Naive B cell (primary cell): ENCODE measurements at places on chromosomes 16 and 17.

DNA sequence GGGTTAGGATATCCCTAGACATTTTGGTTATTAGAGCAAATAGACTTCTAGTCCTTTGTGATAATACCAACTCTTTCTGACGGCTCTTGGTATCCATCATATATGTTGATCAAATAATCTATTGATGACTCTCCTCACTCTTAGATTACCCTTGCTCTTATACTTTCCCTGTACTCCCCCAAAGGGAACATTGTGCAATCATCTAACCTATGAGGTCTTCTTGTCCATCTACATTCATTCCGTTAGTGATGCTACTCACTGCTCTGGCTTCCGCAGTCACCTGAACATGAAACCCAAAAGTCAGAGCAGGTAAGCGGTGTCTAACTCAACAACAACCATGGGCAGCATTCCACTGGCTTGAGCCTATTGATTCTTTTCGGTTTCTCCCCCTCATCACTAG, 223.7 kb upstream of the SALL1 start:
- no peak overlapping the region for H3K27ac ChIP-seq
- no peak overlapping the region for H3K4me3 ChIP-seq
- H3K27me3 ChIP-seq, result no peaks in the 10 kb centered on the region
- no peaks in the 10 kb centered on the region for H3K36me3 ChIP-seq

GRCh38 chr16:23369416-23369815, 67.3 kb downstream of the SCNN1B start:
- H3K36me3 ChIP-seq, result no peaks in the 10 kb centered on the region
- H3K4me1 ChIP-seq, result no peaks in the 10 kb centered on the region
- H3K27me3 ChIP-seq, result peaks cover 18% of the 10 kb centered on the region
- no peak overlapping the region for H3K27ac ChIP-seq

DNA sequence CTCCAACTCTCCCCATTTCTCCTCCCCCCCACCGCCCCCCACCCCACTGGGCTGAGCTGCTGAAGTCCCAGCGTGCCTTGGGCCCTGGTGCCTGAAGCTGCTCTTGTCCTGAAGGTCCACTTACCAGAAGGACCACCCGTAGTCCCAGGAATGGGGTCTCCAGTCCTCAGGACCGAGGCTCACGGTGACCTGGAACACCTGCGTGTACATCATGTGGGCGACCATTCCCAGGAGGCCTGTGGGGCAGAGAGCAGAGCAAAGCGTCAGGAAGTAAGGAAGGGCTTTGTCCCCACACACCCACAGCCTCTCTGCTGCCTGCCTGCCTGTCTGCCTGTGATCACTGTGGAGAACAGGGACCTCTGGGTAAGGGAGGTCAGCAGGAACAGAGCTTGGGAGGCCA, 218.7 kb downstream of the GSG1L start:
- DNase-seq, result no peak
- H3K27ac ChIP-seq, result no peak overlapping the region

GRCh38 chr17:72308744-72309385, 188.0 kb downstream of the SOX9 start:
- H3K36me3 ChIP-seq, result no peaks in the 10 kb centered on the region
- H3K4me1 ChIP-seq, result no peaks in the 10 kb centered on the region
- DNase-seq, result no peak
- H3K27me3 ChIP-seq, result peaks cover 7% of the 10 kb centered on the region
- H3K4me3 ChIP-seq, result no peak overlapping the region

- no peak for DNase-seq
- H3K4me3 ChIP-seq, result no peak overlapping the region
- H3K27me3 ChIP-seq, result peaks cover 5% of the 10 kb centered on the region
Observed at GRCh38 chr17:19728084-19728495, 11.7 kb upstream of the SLC47A2 start.

DNA sequence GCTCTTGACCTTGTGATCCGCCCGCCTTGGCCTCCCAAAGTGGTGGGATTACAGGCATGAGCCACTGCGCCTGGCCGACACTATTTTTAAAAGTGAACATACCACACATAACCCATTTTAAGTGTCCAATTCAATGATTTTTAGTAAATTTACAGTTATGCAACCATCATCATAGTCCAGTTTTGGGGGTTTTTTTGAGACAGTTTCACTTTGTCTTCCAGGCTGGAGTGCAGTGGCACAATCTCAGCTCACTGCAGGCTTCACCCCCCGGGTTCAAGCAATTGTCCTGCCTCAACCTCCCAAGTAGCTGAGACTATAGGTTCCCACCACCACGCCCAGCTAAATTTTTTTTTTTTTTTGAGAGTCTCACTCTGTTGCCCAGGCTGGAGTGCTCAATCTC, 3.1 kb upstream of the EPOP start:
- peaks cover 22% of the 10 kb centered on the region for H3K4me1 ChIP-seq
- no peak for DNase-seq
- no peak overlapping the region for H3K4me3 ChIP-seq
- peaks cover 26% of the 10 kb centered on the region for H3K27me3 ChIP-seq
- no peak overlapping the region for H3K27ac ChIP-seq

GRCh38 chr16:65889533-65889966, 476.9 kb upstream of the CDH5 start:
- peak overlapping the region; percentile 30 for H3K27ac ChIP-seq
- no peak for DNase-seq
- no peaks in the 10 kb centered on the region for H3K27me3 ChIP-seq
- no peaks in the 10 kb centered on the region for H3K4me1 ChIP-seq
- no peak overlapping the region for H3K4me3 ChIP-seq
- no peaks in the 10 kb centered on the region for H3K36me3 ChIP-seq

- H3K36me3 ChIP-seq, result no peaks in the 10 kb centered on the region
- H3K27me3 ChIP-seq, result peaks cover 53% of the 10 kb centered on the region
- no peak overlapping the region for H3K4me3 ChIP-seq
- H3K4me1 ChIP-seq, result no peaks in the 10 kb centered on the region
Observed at GRCh38 chr17:45790296-45790922, 6.3 kb downstream of the CRHR1 start.

GRCh38 chr17:7203391-7203790, 16.2 kb downstream of the DLG4 start:
- peak overlapping the region; percentile 17 for H3K4me3 ChIP-seq
- H3K27me3 ChIP-seq, result no peaks in the 10 kb centered on the region
- no peak for DNase-seq
- peak overlapping the region; percentile 97 for H3K27ac ChIP-seq

- no peaks in the 10 kb centered on the region for H3K4me1 ChIP-seq
- DNase-seq, result no peak
Observed at GRCh38 chr17:8412089-8412488, 14.5 kb upstream of the RNF222 start.

DNA sequence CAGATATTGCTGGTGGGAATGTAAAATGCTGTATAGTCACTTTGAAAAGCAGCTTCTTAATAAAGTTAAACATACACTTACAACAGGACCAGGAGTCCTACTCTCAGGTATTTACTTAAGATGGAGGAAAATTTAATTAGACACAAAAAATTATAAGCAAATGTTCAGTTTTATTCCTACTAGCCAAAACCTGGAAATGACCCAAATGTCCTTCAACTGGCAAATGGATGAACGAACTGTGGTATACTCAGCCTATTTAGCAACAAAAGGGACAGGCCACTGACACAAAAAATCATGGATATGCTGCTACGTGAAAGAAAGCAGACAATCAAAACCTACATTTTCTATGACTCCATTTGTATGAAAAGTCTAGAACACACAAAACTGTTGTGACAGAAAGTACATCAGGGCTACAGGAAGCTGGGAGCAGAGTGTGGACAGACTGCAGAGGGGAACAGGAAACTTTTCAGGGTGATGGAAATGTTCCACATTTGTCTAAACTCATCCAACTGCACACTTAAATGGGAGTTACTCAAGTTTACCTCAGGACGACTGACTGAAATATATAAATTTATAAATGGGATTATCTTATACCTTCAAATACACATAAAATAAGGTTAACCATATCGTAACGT, 49.3 kb upstream of the MNT start:
- no peak for DNase-seq
- H3K27me3 ChIP-seq, result no peaks in the 10 kb centered on the region
- no peaks in the 10 kb centered on the region for H3K4me1 ChIP-seq

- H3K27me3 ChIP-seq, result no peaks in the 10 kb centered on the region
- peak overlapping the region; percentile 9 for H3K27ac ChIP-seq
- H3K4me3 ChIP-seq, result no peak overlapping the region
- peaks cover 4% of the 10 kb centered on the region for H3K4me1 ChIP-seq
- DNase-seq, result no peak
- peaks cover 30% of the 10 kb centered on the region for H3K36me3 ChIP-seq
Observed at GRCh38 chr16:81896902-81897301, 114.4 kb downstream of the SDR42E1 start.

- H3K27me3 ChIP-seq, result no peaks in the 10 kb centered on the region
- no peak for DNase-seq
- H3K36me3 ChIP-seq, result peaks cover 9% of the 10 kb centered on the region
- H3K27ac ChIP-seq, result no peak overlapping the region
Observed at GRCh38 chr17:2681650-2682049, 29.9 kb downstream of the CLUH start.

DNA sequence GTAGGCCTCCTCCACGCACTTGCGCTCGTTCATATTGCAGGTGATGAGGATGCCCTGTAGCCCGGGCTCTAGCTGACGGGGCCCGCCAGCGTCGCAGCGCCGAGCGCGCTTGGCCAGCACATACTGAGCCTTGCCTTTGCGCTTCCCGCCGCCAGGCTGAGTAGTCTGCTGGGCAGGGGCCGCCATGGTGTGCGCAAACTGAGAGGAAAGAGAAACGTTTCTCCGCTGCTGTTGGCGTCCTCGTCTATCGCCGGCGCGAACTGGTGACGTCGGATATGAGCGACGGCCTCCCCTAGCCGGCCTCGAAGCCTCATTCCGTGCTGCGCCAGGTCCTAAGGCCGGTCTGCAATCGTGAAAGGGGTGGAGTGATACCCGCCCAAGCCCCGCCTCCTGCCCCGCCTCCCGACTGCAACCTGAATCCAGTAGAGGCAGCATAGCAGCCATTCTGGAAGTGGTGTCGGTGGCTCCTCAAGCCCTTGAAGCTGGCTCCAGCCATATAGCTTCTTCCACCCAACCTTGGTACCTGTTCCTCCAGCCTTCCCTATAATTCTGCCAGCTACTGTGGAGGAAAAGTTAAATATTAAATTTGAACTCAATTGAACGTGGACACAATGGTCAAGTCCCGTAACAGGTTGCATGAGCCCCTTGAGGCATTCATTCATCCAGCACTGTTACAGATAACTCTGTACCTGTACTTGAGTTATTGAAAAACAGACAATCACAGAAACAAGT, at the start of gene THUMPD1:
Gene THUMPD1 (minus strand): TSS at position 265 of the 732 bp plus-strand sequence. CDS start 79 bp downstream, at position 186.
- H3K36me3 ChIP-seq, result peaks cover 6% of the 10 kb centered on the region
- DNase-seq, result peak; percentile 92
- H3K27ac ChIP-seq, result peak within 1 kb of the TSS; percentile 98
- no peaks in the 10 kb centered on the region for H3K27me3 ChIP-seq
- H3K4me1 ChIP-seq, result peaks cover 12% of the 10 kb centered on the region

DNA sequence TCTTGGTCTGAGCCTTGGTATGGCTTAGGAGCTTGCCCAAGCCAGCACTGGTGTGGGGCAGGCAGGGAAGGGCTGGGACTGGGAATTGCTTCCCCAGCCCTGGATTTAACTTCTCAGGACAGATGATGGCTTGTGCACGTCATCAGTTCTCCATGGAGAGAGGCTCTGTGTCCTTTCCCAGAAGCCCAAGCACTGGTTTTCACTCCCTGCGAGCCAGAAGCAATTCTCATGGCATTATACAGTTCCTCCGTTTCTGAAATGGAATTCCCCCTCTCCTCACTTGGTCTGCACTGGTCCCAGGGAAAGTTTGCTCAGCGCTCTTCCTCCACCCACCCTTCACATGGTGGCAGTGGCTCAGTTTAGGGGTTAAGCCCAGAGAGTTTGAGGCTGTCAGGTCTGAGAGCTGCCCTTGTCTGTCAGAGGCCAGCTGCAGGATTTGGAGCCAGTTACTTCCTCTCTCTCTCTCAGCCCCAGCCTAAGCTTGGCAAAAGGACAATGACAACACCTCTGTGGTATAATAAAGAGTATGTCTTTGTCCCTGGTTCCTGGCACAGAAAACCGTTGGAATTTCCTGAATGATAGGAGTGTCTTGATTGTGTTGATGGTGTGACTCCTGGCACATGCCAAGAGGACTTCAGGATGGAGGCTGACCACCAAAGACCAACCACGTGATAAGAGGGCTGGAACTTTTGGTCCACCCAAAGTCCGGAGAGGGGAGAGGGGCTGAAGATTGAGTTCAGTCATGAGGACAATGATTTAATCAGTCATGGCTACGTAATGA, 219.6 kb upstream of the TNRC6C start:
- H3K27me3 ChIP-seq, result peaks cover 42% of the 10 kb centered on the region
- no peak overlapping the region for H3K27ac ChIP-seq
- H3K4me1 ChIP-seq, result no peaks in the 10 kb centered on the region
- no peak for DNase-seq
- no peak overlapping the region for H3K4me3 ChIP-seq
- peaks cover 4% of the 10 kb centered on the region for H3K36me3 ChIP-seq

DNA sequence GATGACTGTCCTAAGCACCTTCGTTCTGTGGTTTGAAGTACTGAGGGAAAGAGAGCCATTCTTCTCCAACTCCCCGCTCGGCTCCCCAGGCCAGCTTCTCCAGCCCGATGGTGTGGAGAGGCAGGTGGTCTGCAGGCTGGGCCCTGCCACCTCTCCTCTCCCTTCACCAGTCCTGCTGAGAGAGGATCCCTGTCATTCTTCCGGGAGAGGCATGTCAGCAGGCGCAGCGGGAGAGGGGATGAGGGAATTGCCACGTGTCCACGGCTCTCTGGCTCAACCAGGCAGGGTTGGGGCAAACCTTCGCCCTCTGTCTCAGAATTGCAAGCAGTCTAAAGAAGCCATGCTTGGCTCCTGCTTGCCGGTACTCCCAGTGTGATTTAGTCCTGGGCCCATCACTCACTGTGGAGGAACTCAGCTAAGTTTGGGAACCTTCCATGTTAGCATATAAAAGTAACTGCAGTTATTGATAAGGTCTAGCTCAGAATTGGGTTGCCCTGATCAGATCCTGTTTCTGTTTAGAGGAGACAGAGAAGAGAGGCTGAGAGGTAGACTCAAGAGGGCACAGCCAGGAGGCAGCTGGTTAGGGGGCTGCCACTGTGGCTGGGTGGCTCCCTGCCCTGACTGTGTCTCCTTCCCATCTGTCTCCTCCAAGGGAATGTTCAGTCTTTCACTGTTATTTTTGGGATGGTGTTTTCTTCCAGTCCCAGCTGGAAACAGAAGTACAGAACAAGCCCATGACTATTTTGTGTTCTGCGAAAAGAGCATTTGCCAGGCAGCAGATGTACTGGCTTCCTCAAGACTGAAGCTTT, 17.4 kb downstream of the HS3ST3B1 start:
- H3K4me1 ChIP-seq, result peaks cover 13% of the 10 kb centered on the region
- no peak for DNase-seq
- no peak overlapping the region for H3K4me3 ChIP-seq
- H3K36me3 ChIP-seq, result peaks cover 15% of the 10 kb centered on the region
- no peak overlapping the region for H3K27ac ChIP-seq

DNA sequence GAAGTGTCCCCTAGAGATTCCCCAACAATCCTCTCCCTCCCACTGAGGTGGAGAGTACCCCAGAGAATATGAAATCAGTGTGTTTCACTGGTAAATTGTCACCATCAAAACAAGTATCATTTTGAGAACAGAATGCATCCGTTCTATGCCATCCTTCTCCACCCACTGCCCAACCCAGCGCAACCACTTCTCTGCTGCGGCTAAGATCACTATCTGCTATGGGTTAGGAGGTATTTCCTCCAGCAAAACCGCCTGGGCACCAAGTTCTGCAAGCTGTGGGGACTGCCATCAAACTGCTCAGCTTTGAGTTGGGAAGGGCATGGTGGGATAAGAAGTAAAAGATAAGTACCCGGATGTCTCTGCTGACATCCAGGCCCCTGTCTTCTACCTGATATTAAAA, 24.4 kb downstream of the CNTNAP1 start:
- H3K4me1 ChIP-seq, result peaks cover 10% of the 10 kb centered on the region
- peak overlapping the region; percentile 16 for H3K27ac ChIP-seq
- H3K27me3 ChIP-seq, result no peaks in the 10 kb centered on the region
- no peak for DNase-seq

- H3K27me3 ChIP-seq, result no peaks in the 10 kb centered on the region
- H3K4me1 ChIP-seq, result peaks cover 27% of the 10 kb centered on the region
- H3K27ac ChIP-seq, result no peak overlapping the region
- H3K36me3 ChIP-seq, result no peaks in the 10 kb centered on the region
Observed at GRCh38 chr16:50711862-50712559, 18.6 kb downstream of the NOD2 start.
